Cerebellar nuclear complex (tissue), 1 donor: ENCODE measurements at places on chromosomes 3 and 15.

GRCh38 chr3:108527109-108527508, 16.7 kb upstream of the MYH15 start:
- no peak for DNase-seq

DNA sequence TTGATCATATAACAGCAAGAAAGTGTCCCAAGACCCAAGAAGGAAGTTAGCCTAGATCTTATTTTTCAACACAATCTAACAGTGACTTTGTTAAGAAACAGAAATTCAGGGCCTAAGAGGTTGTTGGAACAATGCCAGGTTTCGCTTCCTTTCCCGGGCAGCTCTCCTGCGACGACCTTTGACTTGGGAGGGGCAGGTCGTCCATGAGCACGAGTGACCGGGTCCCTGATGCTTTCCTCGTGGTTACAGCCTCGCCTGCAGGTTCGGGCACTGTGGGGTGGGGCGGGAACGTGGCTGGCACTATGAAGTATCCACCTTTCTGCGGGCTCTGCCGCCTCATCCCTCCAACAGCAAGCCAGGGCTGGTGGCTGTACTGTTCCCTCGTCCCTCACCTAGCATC, 90.1 kb upstream of the RGMA start:
- DNase-seq, result no peak

- DNase-seq, result no peak
Observed at GRCh38 chr3:4358273-4358672, 55.1 kb downstream of the SETMAR start.

DNA sequence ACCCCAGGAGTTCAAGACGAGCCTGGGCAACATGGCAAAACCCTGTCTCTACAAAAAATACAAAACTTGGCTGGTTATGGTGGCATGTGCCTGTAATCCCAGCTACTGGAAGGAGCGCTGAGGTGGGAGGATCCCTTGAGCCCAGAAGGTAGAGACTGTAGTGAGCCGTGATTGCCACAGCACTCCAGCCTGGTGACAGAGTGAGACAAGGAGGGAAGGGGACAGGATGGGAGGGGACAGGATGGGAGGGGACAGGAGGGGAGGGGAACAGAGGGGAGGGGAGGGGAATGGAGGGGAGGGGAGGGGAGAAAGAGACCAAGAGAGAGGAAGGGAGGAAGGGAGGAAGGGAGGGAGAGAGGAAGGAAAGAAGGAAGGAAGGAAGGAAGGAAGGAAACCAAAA, 11.0 kb downstream of the COLQ start:
- DNase-seq, result no peak

DNA sequence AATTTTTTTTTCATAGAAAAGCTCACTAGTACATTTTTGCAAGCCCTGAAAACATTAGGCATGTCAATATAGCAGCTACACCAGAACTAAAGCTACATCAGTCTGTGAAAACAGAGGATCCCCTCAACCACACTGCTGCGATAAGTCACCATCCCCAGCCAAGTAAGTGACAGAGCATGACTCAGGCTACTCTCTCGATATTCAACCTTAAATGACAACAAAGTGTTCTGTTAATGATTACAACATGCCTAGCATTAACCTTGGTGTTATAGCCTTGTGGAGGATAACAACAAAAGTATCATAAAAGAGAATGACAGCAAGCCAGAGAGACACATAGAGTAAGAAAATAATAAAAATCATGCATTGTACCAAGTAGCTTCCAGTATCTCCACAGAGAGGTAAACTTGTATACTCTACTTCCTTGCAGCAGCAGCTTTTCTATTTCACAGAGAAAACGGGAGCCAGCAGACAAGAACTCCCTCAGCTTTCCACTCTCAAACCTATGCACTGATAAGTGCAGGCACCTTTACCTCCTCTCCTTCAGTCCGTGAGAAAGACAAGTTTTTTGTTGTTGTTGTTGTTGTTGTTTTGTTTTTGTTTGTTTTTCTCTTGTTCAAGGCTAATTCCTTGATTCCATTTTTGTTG, 76.6 kb downstream of the GBE1 start:
- no peak for DNase-seq

DNA sequence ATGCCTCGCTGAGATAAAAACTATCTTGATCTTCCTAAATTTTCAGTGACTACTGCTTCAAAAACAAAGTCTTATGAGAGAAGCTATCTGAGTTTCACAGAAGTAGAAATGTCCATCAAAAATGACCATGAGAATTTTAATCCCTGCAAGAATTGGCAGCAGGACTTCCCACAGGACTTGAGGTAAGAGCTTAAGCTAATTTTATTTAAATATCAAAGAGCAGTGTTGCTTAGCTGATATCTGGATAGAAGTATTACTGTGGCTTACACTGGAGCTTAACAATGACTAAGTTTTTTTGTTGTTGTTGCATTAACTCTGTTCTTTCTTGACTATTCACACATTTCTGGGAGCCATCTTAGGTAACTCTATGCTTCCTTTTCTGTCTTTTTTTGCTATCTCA, 60.8 kb upstream of the EPHA3 start:
- no peak for DNase-seq
